ENCODE measurements at places on chromosomes 2 and 18.

DNA sequence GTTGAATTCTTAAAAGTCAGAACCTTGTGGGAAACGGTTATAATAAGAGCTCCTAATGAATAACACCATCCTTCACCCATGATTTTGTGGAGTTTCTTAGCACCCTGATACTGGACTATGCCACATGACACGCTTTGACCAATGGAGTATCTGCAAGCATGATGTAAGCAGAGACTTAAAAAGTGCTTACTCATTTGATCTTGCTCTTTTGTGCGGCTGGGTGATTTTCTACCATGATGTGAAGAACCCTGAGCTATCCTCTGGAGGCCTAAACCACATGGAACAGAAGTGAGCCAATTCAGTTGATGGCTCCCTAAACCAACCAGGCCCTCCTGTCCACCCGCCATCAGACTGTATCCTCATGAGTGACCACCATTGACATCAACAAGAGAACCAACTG is 70.9 kb downstream of the TCF4 start:
- no peak for DNase-seq

DNA sequence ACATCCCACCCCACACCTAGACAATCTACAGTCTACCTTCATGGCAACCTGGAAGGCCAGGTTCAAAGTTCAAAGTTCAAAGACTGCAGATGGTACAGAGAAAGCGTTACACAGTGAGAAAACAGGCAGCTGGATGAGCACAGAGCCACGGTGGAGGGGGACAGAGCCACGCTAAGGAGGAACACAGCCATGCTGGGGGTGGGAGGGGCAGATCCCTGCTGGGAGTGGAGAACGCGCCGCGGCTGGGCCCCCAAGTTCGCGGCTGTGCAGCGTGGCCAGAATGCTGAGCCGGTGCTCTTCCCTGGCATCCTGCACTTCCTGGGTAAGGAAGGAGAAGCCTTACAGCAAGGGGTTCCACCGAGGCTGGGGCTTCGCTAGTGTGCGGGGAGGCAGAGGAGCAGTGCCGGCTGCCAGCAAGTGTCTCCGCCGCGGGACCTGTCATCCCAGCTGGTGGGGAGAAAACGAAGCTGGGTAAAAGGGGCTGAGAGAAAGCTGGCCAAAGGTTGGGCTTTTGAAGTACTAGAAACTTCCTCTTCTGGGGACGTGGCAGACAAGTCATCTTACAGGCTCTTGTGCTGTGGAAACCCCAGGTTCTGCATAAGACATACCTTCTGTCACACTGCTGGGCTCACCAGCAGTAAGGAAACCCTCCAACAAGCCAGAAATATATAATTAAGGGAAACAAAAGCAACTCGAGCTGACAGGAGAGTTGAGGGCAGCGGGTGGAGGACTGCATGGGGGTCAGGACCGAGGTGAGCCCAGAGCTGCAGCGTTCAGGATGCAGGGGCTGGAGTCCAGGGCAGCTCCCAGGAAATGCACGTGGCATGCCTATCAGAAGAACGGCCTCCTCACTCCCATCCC is 115.5 kb downstream of the HDAC4 start:
- DNase-seq, result no peak

GRCh38 chr2:219665926-219666325 is 38.5 kb downstream of the SLC4A3 start:
- no peak for DNase-seq

DNA sequence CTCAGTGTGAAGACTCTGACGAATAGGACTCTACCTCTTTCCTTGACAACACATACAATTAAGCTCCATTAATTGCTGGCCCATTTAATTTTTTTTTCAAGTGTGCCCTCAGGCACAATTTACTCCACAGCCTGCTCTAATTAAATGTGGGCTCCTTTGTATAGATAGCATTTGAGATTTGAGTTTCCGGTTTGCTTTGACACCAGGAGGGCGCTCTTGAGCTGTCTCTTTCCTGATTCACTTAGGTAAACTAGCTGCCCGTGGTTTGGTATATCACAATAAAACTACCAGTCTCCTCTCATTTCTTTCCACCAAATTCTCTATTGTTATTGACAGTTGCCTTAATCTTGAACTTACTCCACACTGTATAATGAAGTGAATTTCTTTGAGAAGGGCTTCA is 666.0 kb downstream of the DSC3 start:
- no peak for DNase-seq

- no peak for DNase-seq
These were observed 252.6 kb downstream of the FAM210A start for GRCh38 chr18:13473751-13474150.

DNA sequence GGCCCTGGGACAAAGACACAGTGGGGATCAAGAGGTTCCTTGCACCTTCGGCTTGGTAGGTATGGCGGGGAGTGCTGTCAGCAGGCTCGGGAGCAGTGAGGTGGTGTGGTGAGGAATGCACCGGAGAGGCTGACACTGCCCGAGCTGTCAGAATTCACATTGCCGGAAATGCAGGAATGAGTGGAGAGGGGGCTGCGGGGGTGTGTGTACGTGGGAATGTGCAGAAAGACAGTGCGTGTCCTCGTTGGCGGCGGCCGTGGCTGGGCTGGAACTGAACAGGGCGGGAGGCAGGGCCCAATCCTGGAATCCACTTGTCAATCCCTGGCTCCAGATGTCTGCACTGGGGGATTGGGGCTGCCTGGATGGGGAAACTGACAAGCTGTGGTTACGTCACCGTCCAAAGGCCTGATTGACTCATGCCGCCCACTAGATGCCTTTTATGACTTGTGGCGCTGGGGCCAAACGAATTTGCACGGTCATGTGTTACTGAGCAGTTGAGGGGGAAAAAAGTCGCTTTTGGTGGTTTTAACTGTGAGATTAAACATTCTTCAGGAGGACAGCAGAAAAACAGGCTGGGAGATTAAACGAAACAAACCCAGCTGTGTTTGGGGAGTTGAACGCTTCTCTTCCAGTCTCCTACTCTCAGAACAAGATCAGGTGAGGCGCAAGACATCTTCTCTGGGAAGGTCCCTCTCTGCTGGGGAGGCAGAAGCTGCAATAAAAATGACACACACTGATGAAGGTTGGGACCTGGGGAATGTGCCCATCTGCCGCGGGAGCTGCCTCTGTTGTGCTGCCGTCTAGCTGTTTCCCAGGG is 189.4 kb upstream of the GLI2 start:
- peak; percentile 98 for DNase-seq

DNA sequence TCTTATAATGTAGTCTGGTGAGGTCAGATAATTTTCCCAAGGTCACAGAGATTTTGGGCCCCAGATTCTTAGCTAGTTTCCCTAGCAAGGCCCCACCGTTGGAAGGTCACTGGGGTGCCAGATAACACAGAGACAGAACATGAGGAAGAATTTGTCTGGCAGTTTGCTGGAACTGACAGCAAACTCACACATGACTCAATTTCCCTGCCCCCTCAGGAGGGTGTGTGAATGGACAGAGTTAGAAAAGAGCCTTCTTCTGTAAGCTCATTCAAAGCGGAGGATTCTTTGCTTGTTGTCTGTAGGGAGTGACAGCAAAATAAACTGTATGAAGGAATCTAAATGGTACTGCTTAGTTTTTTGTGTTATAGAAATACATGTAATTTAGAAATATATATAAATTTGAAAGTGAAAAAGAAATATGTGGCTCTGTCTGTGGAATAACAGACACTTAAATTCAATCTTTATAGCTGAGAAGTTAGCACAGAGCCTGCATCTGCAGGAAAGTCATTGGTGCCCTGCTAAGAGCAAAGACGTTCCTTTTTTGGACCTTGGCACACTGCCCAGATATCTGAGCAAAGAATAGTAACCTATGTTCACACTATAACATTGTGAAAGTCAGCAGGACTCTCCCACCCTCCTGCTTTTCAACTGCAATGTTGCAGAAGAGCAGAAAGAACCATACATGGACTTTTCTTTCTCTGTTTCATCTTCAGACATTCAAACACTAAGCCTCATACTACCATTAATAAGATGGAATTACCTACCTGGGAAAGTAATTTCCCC is 2.1 kb downstream of the MDH1 start:
- DNase-seq, result peak; percentile 33

DNA sequence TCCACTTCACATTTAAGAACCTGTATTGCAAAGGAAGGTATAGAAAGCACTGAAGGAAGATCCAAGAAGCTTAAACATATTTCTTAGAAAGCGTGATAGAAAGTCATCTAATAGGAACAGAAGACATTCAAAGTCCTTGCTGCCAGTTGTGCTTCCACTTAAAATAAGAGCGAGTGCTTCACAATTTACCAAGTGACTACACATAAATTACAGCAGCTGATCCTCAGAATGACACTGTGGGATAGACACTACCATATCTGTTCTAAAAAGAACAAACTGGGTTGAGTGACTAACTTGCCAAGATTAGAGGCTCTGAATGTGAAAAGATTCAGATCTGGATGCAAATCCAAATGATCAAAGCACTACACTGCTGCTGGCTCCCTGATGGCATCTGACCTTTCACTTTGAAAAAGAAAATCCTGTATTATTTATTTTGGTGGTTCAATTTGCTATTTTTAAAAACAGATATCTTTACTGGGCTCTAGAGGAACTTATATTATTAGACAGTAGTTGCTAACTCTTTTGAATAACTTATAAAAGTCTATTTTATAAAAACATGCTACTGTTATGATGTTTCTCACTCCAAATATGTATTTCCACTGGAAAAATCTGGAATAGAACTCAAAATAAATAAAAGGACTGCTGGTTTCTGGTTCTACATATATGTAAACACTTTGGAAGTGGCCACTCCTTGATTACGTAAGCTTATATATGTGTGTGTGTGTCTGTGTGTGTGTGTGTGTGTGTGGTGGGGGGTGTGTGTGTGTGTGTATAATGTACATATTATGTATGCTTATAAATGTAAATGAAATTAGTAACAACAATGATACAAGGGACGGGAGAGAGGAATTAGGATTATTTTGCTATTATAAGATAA is 57.4 kb downstream of the KIDINS220 start:
- no peak for DNase-seq

DNA sequence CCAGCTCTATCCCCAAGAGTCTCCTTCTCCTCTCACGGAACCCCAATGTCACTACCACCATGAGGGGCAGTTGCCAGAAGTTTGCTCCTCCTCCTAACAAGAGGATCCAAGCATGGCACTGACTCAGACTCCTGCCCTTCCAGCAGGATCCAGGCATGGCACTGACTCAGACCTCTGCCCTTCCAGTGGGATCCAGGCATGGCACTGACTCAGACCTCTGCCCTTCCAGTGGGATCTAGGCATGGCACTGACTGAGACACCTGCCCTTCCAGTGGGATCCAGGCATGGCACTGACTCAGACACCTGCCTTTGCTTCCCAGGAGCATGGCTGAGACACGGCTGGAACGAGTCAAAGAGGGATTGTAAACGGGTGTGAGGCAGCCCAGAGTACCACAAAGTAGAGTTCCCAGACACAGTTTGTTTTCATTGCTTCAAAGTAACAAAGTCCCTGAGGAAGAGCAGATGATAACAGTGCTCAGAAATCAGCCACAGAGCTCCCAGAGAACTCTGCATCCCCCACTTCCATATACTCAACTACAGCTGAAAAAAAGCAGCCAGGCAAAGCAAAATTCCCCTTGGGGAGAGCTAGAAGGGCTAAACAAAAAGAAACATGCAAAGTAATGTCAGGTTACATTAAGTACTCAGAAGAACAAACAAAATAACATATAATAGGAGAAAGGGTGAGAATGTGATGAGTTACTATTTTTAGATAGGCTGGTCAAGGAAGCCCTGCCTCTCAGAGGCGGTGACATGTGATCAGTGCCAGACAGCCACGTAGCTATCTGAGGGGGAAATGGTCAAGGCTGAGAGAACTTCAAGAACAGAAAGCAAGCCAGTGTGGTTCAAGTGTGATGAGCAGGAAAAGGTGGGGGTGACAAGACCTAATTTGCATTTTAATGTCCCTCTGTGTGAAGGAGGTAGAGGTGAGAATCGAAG is 3.0 kb downstream of the BUB1 start:
- DNase-seq, result no peak

DNA sequence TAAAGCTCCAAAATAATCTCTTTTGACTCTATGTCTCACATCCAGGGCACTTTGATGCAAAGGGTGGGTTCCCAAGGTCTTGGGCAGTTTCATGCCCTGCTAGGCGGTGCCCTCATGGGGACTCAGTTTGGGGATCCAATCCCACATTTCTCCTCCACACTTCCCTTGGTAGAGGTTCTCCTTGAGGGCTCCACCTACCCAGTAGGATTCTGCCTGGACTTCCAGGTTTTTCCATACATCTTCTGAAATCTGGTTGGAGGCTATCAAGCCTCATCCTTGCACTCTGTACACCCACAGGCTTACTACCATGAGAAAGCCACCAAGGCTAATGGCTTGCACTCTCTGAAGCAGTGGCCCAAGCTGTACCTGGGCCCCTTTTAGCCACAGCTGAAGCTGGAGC is 49.8 kb upstream of the ERMN start:
- DNase-seq, result no peak

DNA sequence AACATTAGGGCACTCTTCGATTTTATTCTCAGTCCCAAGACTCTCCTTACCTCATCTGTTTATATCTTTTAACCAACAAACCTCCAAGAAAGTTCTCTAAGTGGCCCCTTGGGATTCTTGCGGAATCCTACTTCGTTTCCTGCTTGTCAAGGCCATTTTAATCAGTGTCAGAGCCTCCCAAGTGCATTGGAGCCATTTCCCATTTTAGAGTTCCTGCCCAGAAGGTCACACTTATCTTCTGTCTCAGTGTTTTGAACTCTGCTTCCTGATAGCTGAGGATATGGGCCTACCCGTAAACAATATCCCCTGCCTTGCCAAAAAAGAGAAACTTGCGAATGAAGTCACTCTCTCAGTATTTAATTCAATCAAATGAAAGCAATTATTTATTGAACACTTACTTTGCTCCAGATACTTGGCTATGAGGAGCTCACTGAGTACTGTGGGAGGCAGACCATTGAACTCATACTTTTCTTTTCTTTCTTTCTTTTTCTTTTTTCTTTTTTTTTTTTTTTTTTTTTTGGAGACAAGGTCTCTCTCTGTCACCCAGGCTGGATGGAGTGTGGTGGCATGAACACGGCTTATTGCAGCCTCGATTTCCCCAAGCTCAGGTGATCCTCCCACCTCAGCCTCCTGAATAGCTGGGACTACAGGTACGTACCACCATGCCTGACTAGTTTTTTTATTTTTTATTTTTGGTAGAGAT is 5.7 kb upstream of the NOSTRIN start:
- DNase-seq, result peak; percentile 39

- DNase-seq, result no peak
These were observed 715.2 kb downstream of the CCDC85A start for GRCh38 chr2:56898986-56899385.

DNA sequence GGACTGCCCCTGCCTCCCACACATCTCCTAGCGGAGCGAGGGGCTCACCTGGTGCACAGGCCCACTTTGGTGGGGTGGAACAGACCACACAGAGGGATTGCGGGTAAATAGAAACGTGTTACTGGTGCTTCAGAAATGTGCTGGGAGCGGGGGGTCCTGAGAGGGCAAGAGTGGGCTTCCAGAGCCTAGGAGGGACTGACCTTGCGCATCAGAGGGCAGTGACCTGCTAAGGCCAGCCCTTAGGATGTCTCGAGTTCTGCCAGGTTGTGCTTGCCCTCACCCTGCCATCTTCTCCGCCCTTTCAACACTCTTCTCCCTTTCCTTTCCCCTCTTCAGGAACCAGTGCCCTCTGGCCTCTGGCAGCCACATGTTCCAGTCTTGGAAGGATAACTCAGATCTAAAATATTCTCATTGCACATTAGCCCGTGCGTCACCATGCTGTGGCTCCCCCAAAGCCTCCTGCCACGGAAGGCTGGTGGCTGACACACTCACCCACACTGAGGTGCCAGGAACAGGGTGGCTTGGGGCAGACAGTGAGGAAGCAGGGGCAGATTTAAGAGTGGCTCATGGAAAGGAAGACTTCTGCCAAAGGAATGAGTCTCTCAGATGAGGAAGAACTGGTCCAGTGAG is 89.6 kb downstream of the MCFD2 start:
- peak; percentile 60 for DNase-seq

- no peak for DNase-seq
These were observed 1.2 kb upstream of the C2orf15 start for GRCh38 chr2:99140056-99140859.

GRCh38 chr2:194087089-194087958 is 1569.7 kb upstream of the SLC39A10 start:
- DNase-seq, result peak; percentile 13

All from skeletal muscle cell (primary cell).